ENCODE measurements at places on chromosomes 5 and 9. TPM values are rescaled to one million over a fixed set of nuclear protein-coding genes. Genes with fewer than 3 reads are reported as not detected.

ORM2 gene
- not detected for total RNA-seq

MARCHF6 gene
- total RNA-seq = 22.7 TPM

GFI1B gene
- total RNA-seq = not detected

CEP72 gene
- 7.5 TPM for total RNA-seq

PFN3 gene
- not detected for total RNA-seq

THG1L gene
- 17.6 TPM for total RNA-seq

AP3S1 gene
- 35.2 TPM for total RNA-seq

CBY3 gene
- 0.81 TPM for total RNA-seq

MLANA gene
- not detected for total RNA-seq

CTXN3 gene
- total RNA-seq = not detected

KCNIP1 gene
- 0.81 TPM for total RNA-seq

ZNF354C gene
- total RNA-seq = 2.0 TPM

SPINK5 gene
- not detected for total RNA-seq

MAMDC2 gene
- total RNA-seq = 12.4 TPM

CKMT2 gene
- total RNA-seq = not detected

KLHL3 gene
- total RNA-seq = 0.49 TPM

NME5 gene
- 2.3 TPM for total RNA-seq

PCDHGC3 gene
- 36.5 TPM for total RNA-seq

POU5F2 gene
- total RNA-seq = 0.16 TPM
